ENCODE measurements at places on chromosomes 11 and 22. TPM values are rescaled to one million over a fixed set of nuclear protein-coding genes. Genes with fewer than 3 reads are reported as not detected.

Gene MB
- total RNA-seq, result not detected

Gene SORL1
- 10.6 TPM for total RNA-seq

Gene KMT2A
- 35.9 TPM for total RNA-seq

Gene USP35
- 11.0 TPM for total RNA-seq

Gene FOSL1
- total RNA-seq, result 63.9 TPM

Gene USP2
- total RNA-seq, result 1.00 TPM

Gene ZBED4
- total RNA-seq, result 10.1 TPM

Gene SLC5A1
- total RNA-seq, result not detected

Gene PTGDR2
- 0.11 TPM for total RNA-seq

Gene CARD16
- 5.2 TPM for total RNA-seq

Gene LIF
- 16.5 TPM for total RNA-seq

Gene TCN2
- total RNA-seq, result 3.4 TPM

Gene OR51D1
- total RNA-seq, result not detected

Gene IL17REL
- not detected for total RNA-seq

Gene GAB4
- total RNA-seq, result not detected

Gene MOB2
- 19.9 TPM for total RNA-seq

Gene KCNJ11
- total RNA-seq, result not detected

Gene FJX1
- total RNA-seq, result 97.0 TPM

Gene OR8J1
- total RNA-seq, result not detected

Gene KRTAP5-8
- total RNA-seq, result not detected

Gene MRGPRX4
- total RNA-seq, result not detected

Gene STK33
- total RNA-seq, result 4.7 TPM

Gene APOL5
- not detected for total RNA-seq

Gene RRM1
- total RNA-seq, result 96.0 TPM

Gene LIN7C
- 66.4 TPM for total RNA-seq

Gene CRACR2B
- total RNA-seq, result 1.9 TPM

Gene ZNF280B
- total RNA-seq, result 1.1 TPM

Gene TMEM191B
- total RNA-seq, result 0.12 TPM

Gene OR5B21
- total RNA-seq, result not detected

Gene MOGAT2
- not detected for total RNA-seq

Gene SHANK3
- total RNA-seq, result 0.50 TPM

Gene KCNK4
- total RNA-seq, result not detected

Gene LZTR1
- 54.4 TPM for total RNA-seq

Gene CLMP
- total RNA-seq, result 103 TPM

Gene IGSF9B
- 0.50 TPM for total RNA-seq

Gene RIMBP3C
- total RNA-seq, result 0.11 TPM

Gene RAG2
- total RNA-seq, result not detected

Gene CLDN25
- not detected for total RNA-seq

Gene MGAT3
- not detected for total RNA-seq

Gene PAMR1
- total RNA-seq, result 512 TPM

Gene NXPE4
- not detected for total RNA-seq

Gene ISX
- not detected for total RNA-seq
